ENCODE measurements at places on chromosomes 11 and 22.

GRCh38 chr11:43894546-43894945, 13.9 kb downstream of the ALKBH3 start:
- DNase-seq = no peak

- no peak for DNase-seq
Measured at GRCh38 chr22:48551716-48552268, 1275.9 kb downstream of the BRD1 start.

DNA sequence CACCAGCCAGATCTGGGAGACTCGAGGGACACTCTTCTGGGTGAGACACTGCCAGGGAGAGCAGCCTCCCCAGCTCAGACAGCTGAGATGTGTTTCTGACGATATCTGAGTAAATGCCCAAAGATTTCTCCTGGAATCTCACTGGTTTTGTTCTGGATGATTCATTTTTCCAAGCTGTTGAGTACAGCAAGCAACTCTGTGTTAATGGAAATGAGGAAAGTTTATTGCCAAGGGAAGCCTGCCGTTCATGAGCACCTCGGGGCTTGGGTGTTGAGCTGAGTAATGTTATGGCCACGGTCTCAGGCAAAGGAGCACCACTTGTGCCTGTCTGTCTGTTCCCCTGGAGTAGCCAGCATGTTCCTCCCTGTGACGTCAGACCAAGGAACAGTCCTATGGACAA, 1132.4 kb downstream of the BRD1 start:
- no peak for DNase-seq

GRCh38 chr11:70567680-70568034, 169.3 kb downstream of the CTTN start:
- DNase-seq = no peak

DNA sequence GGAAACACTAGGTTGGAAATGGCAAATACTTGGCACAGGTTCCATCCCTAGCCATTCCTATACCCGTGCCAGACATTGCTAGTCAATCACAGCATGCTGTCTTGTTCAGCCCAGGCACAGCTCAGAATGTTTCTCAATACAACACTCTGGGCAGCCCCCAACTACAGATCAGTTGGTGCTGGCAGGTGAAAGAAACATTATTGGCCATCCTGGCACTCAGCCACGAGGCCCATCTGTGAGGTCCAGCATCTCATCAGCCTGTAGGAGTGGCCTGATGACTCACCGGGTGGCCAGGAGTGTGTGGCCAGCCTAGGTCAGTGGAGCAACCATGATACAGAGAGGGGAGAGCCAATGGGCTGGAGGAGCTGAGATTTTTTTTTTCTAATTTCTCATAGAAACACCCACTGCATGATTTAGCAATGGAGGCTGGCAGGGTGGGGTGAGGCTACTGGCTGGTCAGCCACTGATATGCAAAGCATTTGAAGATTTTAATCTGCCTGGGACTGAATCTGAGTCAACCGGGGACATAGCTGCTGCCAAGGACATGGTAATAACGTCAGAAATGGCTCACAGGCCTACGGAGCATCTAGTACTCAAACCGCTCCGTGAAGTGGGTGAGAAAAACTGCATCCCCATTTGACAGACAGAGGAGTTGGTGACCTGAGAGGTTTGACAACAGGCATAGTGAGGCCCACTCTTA, 5.4 kb downstream of the MYO18B start:
- DNase-seq = no peak

- no peak for DNase-seq
Measured at GRCh38 chr11:121581607-121582006, 128.8 kb upstream of the SORL1-AS1 start.

DNA sequence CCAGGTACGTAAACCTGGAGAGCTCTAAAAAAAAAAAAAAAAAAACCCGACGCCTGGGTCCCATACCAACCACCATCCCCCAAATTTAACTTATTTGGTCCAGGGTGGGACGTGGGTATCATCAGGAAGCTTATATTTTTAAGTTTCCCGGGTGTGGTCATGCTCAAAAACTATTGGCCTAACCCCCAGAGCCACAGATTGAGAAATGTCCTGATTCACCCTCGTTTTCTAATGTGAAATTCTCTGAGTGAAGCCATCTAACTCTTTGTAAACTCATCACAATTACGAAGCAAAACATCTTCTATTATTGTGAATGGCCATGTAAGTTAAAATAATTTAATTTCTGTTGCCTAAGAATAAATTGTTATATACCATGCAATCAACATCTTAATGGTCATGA, 29.6 kb downstream of the PAK1 start:
- no peak for DNase-seq

Data from AML-193 (cell line).